Substantia nigra (tissue), 51 donors: ENCODE measurements at places on chromosomes 2 and 18.

- DNase-seq = no peak
Measured at GRCh38 chr2:10392951-10393639, 55.0 kb downstream of the ODC1 start.

GRCh38 chr2:218746960-218747359, 35.0 kb upstream of the CYP27A1 start:
- DNase-seq = no peak

- no peak for DNase-seq
Measured at GRCh38 chr2:231347638-231348037, 47.9 kb upstream of the B3GNT7 start.

DNA sequence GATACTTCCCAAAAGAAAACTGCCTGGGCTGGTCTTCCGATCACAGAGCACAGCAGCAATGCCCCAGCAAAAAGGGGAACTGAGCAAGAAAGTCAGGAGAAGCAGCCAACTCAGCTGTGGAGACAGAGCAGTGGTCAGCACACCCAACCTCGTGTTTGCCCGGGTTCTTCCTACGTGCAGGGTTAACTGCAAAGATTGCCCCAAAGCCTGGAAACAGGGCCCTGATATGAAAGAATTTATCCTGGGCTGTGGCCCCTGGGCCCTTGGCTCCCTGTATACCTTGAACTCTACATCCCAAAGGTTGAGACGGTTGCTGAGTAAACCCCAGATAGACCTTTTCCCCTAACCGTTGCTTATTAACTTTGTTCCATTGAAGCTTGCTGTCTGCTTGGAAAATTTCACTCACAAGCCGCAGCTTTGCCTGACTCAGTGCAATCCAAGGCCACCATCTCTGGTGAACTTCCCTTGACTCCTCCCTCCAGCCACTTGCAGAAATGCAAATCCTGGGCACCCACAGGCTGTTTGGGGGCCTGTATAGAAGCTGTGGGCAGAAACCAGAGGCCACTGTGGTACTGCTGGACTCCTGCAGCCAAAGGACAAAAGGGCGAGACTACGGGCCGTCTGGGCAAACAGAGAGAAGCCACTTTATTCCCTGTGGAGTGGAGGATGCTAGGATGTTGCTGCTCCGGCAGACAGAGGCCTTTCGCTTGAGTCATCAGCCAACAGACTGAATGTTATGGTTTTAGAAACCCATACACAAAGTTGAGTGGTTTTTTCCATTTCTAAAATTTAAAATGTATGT, 18.2 kb downstream of the NRP2 start:
- DNase-seq = peak; percentile 29
